ENCODE measurements at places on chromosomes 16 and 17.

DNA sequence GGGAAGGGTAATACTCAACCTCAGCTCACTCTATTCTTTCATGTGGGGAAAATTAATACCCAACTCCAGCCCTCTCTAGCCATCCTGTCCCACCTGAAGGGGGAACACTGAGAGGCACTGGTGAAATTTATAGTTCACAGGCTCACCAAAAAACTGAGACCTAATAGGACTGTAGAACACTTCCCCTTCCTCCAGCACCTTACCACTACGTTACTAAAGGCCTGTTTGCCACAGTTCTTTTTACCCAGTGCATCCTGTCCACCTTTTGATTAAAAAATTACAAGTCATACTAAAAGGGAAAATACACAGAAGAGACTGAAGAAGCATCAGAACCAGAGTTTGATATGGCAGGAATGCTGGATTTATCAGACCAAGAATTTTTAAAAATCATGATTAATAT is 26.0 kb downstream of the DHRS7B start:
- no peak for DNase-seq

- DNase-seq = no peak
Measured at GRCh38 chr17:5830921-5831320, 239.3 kb upstream of the WSCD1 start.

- DNase-seq = no peak
Measured at GRCh38 chr17:13759518-13760335, 158.0 kb upstream of the HS3ST3A1 start.

- DNase-seq = no peak
Measured at GRCh38 chr17:2511138-2511461, 588 bp downstream of the METTL16 start.

DNA sequence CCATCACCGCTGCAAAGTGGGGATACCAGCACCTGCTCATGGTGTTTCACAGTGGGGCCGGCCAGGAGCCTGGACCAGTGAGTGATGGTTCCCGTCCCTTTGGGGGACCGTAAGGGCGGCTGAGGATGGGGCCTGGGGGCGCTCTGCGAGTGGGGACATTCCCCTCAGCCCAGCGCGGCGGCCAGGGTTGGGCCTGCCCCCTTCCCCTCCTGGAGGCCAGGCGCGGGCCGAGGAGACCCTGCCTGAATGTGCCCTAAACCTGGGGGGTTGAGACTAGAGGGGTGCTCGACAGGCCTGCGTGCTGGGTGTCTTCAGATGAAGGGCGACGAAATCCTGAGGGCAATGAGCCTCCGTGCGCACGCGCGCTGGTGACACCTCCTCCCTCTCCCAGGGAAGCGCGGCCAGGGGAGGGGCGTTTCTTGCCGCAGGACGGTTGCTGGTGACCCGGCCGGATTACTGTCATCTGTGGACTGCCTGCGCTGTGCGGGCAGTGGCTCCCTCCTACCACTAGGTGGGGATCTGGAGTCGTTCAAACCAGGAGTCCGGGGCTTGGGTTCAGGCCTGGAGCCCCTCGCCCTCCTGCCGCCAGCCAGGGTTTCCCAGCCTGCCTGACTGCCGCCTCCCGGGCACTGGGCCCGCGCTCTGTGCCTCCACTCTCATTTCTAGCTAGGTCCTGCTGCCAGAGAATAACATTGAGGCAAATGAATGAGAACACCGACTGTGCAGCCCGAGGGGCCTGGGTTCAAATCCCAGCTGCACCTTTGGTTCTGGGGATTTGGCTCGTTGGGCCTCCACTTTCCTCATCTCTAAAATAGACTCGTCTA is 17.1 kb downstream of the TBX2 start:
- DNase-seq = peak; percentile 65

DNA sequence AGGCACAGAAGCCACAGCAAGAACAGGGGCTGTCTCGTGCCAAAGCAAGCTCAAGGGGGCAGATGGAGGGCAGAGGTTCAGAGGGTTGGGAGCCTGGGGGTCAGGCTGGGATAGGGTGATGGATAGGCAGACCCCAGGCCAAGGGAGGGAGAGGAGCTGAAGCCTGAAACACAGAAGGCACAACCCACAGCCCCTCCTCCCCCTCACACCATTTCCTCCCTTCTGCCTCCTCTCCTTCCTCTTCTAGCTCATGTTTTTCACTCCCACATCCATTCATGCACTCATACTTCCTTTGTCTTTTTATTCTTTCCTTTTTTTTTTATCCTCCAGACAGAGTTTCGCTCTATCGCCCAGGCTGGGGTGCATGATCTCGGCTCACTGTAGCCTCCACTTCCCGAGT is 61.1 kb downstream of the SOCS1 start:
- DNase-seq = no peak

- no peak for DNase-seq
Measured at GRCh38 chr17:8789743-8790142, 9.4 kb downstream of the MFSD6L start.

DNA sequence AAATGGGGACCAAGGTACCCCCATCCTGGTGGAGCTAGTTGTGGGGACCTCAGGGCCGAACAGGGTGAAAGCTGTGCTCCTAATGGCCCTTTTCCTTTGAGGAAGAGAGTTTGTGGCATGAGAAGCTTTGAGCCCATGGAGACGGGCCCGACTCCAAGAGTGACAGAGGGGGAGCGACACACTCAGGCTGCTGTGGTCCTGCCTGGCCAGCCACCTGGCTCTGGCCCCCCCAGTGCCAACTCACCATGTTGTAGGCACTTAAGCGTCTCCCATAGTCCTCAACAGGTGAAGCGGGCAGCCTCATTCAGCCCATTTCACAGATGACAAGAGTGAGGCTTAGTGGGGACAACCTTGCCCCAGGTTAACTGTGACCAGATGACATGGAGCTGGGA is 1.6 kb downstream of the IL21R start:
- DNase-seq = no peak

DNA sequence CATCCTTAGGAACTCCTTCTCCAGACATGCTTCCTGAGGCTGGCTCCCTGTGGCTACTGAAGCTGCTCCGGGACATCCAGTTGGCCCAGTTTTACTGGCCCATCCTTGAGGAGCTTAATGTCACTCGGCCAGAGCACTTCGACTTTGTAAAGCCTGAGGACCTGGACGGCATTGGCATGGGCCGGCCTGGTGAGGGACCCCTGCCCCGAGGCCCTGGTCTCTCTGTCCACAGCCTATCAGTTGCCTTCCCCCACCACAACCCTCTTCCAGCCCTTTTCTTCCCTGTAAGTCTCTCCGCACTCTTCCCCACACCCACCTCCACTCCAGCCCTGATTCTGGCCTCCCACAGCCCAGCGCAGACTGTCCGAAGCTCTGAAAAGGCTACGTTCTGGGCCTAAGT is 2.0 kb downstream of the TNK1 start:
- no peak for DNase-seq

DNA sequence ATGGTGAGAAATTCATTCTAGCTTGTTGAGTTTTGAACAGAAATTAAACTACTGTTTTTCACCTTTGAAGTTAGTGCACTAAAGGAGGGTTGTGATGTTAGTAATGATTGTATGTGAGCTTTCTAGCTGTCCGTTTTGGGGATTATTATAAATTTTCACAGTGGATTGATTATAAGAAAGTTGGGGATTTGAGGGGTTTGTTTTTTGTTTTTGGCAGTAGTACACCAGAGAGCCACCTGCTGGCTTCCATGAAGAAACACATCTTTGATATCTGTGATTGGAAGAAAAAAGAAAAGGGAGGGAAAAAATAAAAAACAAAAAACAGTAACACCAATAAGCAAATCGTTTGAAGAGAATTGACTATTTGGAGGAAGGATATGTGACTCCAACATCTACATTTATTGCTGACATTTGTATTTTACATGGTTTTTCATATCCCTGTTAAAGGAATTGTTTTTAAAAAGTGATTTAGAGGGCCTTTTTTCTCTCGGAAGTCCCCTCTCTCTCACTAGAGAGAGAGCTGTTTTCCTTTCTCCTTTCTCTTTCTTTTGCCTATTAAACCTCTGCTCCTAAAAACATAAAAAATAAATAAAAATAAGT is 1469.5 kb upstream of the GOT2 start:
- no peak for DNase-seq

- DNase-seq = peak; percentile 2
Measured at GRCh38 chr16:19294156-19294649, 8.7 kb downstream of the CLEC19A start.

- DNase-seq = no peak
Measured at GRCh38 chr17:74027444-74027843, 176.0 kb upstream of the RPL38 start.

DNA sequence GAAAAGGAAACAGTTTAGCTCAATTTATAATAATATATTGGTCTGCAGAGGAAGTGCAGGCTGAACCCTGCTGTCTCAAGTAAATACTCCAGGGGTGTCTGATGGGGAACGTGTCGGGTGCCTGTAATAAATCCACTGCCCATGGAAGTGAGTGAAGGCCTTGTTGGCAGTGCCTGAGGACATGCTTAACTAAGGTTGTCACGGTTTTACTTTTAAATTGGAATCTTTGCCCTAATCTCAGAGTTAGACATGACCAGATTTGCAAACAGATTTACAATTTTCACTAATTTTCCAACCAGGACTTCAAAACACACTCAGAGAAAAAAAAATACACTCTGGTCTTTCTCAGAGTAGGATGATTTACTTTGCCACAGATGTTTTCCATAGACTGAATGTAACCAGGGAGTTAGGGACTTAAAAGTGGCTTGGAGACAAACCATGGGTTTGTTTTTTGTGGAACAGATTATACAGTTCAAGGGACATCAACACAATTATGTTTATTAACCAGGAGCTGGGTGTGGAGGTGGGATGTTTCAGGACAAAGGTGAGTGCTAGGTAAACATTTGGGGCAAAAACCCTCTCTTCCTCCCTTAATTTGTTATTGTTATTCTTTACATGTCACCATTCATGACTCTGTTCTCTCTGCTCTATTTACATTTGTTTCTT is 144.5 kb downstream of the FTO start:
- DNase-seq = no peak

GRCh38 chr17:53719229-53719628 is 103.5 kb upstream of the KIF2B start:
- DNase-seq = no peak

DNA sequence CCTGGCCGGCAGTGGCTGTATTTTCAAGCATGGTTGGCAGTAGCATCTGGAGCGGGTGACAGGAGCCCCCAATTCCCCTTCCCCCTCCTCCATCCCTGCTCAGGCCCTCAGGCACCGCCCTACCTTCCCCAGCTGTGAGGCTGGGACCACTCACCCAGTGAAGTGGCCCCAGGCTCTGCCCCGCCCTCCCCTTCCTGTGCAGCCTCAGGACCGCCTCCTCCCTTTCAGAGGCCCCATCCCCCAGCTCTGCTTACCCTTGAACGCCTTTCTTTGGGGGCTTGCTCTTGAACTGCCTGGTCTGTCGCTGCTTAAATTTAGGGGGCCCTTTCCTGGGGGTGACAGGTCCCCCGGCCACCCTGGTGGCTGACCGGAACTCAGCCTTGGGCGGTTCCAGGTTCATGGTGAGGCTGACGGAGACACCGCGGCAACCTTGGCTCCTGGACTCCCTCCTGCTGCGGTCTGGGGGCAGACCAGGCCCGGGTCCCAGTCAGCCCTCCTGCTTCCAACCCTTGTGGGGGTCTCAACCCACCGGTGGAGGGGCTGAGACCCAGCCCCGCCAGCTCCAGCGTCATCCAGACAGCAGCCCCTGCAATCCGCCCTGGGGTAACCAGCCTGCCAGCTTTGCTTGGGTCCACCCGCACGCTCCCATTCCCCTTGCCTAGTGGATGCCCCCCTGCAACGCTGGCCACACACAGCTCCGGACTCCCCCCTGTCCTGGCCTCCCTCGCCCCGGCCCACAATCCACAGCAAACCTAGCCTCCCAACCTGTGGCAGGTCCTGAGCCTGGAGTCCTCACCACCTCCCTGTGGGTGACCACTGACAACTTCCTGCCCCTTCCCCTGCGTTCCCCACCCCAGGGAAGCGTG is 3.2 kb downstream of the PDE6G start:
- peak; percentile 25 for DNase-seq

- DNase-seq = peak; percentile 90
Measured at GRCh38 chr17:82418001-82418986, at the start of the genes HEXD and OGFOD3. HEXD (plus strand) TSS chr17:82418347; CDS start chr17:82419800, 1,453 bp downstream. OGFOD3 (minus strand) TSS chr17:82418586; CDS start chr17:82418485, 101 bp downstream.

DNA sequence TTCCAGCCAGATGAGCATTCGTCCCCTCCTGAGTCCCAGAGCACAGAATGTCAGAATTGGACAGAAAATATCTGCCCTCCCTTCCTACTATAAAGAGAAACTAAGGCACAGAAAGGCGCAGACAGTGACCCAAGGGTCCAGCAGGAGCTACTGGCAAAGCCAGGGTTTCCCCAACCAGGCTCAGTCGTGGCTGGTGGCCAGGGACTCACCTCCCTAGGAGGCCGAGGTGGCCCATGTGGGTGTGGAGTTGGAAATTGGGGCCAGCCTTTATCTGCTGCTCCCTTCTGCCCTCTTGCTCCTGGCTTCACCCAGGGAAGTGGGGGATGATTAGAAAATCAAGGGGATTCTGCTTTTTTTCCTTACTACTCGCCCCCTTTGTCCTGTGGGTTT is 1.1 kb downstream of the DRC7 start:
- DNase-seq = no peak

GRCh38 chr17:15363702-15364101 is 22.3 kb upstream of the TEKT3 start:
- no peak for DNase-seq

DNA sequence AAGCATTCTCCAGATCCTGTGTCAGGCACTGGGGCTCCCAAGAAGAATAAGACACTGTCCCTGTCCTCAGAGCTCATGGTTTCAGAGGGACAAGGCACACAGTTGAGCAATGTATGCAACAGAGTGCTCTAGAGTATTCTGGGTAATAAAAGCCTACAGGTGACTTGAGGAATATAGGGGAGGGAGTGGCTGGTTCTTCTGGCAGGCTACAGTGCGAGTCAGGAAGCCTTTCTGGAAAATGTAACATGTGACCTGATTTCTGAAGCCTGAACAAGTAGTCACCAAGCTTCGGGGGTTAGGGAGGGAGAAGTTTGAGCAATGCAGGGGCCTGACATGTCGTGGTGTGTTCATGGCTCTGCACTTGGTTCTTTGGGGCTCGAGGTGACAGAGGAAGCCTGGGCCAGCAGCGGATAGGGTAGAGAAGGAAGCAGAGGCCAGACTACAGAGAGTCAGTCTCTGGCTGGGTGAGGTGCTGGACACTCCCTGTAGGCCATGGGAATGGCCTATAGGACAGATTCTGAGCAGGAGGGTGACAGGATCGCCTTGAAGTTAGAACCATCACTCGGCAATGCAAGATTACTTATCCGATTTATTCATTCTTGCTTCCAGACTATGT is 16.0 kb upstream of the LRRC75A start:
- no peak for DNase-seq

All from memory B cell (primary cell).